GM12891 (cell line): ENCODE measurements at places on chromosomes 16 and 17.

DNA sequence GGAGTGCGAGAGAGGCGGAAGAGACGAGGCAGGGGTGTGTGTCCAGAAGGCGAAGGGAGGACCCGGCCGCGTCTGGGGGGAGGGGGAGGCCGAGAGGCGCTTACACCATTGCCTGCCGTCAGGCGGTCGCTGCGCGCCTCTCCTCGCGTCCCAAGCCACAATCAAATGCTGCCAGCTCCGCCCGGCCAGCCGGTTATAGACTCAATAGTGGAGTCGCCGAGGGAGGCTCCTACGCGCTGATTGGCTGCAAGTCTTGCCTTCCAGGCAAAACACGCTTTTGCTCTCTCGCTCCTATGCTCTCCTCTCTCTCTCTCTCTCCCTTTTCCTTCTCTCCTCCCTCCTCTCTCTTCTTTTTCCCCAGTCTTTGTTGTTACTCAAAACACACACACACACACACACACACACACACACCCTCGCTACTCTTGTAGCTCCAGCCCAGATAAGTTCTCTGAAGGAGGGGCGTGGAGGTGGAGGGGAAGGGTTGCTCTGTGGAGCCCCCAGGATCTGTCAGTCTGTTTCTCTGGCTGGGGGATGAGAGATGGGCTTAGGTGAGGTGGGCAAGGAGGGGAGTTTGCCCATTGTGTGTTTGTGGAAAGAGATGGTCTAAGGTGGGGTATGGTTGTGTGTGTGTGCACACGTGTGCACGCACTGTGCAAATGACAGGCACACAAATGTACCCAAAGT, at the start of gene DLX3:
TSS of gene DLX3 (minus strand) at position 170 of the 684 bp plus-strand sequence. CDS start 226 bp downstream, outside the sequence.
- DNase-seq = no peak

DNA sequence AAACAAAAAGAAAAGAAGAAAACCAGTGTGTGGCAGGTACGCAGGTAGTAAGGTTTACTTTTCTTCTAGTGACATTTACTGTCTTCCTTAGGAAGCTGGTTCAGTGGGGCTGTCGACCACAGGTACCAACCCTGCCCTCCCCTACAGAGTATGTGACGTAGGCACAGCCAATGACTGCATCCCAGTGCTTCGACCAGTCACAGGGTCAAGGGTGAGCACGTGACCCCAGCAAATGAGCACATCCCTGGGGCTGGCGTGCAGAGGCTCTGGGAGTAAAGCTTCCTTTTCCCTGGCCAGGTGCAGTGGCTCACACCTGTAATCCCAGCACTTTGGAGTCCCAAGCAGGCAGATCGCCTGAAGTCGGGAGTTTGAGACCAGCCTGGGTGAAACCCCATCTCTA, 38.9 kb upstream of the PLCG2 start:
- DNase-seq = no peak

- no peak for DNase-seq
Observed at GRCh38 chr16:82585675-82586074, 41.1 kb upstream of the CDH13 start.

DNA sequence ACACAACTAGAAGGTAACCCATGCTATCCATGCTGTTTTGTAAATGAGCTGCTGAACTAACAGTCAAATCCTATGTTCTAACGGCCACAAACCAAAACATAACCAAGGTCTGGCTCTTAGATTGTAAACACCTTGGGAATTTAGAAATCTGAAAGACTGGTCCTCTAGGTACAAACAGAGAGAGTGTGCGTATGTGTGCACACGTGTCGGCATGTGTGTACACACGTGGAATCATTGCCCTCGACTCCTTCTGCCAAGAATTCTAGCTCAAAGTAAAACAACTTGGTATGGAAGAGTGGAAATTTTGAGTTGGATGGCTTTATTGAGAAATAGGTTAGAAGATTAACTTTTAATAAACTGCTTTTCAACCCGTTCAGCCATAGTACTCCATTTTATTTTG, 18.1 kb upstream of the GHDC start:
- DNase-seq = no peak

- peak; percentile 62 for DNase-seq
Observed at GRCh38 chr17:46942441-46943217, 19.7 kb downstream of the GOSR2 start.

DNA sequence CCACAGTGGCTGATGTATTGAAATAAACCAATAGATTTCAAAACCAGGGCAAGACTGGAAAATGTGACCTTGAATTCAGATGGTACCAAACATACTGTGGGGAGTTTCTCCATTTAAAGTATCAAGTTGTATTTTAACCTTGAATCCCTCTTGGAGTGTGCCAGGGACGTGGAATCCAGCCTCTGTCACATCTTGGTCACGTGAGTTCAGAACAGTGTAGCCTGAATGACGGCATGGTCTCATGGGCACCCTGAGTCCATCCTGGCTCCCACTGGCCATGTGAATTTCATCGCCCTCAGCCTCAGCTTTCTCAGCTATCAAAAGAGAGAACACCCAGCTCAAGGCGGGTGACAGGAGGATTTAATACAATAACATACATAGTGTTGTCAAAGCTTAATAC, 6.8 kb downstream of the ZNF771 start:
- DNase-seq = no peak
